ENCODE measurements at places on chromosomes 6 and 20.

- DNase-seq = no peak
These were observed 182.7 kb upstream of the OLIG3 start for GRCh38 chr6:137676888-137677287.

DNA sequence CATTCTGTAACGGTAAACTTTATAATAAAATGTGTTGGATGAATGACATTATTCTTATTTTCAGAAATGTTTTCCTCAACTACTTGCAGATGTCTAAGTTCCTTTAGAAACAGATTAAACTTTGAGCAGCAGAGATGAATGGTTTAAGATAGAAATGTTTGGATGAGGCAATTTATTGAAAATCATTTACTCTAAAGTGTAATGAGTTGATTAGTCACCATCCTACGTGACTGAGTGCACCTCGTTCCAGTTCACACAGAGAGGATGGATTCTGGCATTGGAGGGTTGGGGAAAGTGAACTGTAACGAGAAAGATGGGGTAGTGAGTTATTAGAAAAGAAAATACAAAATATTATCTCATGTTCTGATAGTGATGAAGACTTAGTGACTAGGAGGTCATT, 28.7 kb downstream of the SMPDL3A start:
- DNase-seq = no peak

DNA sequence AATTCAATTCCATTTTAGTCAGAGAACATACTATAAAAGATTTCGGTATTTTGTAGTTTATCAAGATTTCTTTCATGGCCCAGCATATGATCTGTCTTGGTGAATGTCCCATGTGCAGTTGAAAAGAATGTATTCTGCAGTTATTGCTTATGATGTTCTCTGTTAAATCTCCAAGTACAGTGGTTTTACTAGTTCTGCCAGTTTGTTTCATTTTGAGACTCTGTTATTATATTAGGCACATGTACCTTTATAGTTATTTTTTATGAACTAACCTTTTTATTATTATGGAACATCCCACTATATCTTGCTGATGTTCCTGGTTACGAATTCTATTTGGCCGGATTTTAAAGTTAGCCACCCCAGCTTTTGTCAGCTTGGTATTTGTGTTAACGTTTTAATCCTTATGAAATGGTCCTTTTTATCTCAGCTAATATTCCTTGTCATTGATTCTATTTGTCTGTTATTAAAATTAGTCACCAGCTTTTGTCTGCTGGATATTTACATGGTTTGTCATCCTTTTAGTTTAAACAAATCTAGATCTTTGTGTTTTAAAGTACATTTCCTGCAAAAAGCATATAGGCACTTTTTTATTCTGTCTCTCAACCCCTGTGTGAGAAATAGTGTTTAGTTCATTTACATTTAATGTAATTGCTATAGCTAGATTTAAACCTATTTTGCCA, 48.9 kb downstream of the VTA1 start:
- no peak for DNase-seq

DNA sequence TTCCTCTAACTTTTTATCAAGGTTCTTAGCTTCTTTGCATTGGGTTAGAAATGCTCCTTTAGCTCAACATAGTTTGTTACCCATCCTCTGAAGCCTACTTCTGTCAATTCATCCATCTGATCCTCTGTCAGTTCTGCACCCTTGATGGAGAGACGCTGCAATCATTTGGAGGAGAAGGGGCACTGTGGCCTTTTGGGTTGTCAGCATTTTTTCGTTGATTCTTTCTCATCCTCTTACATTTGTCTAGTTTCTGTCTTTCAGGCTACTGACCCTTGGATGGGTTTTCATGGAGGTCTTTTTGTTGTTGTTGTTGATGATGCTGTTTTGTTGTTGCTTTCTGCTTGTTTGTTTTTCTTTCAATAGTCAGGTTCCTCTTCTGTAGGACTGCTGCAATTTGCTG, 26.3 kb upstream of the HMGN3 start:
- DNase-seq = no peak

GRCh38 chr20:33526769-33527168, 36.9 kb downstream of the CBFA2T2 start:
- no peak for DNase-seq

- DNase-seq = no peak
These were observed 136.9 kb downstream of the CD83 start for GRCh38 chr6:14254505-14254904.

- DNase-seq = no peak
These were observed 87.2 kb downstream of the DST start for GRCh38 chr6:56555438-56555872.

DNA sequence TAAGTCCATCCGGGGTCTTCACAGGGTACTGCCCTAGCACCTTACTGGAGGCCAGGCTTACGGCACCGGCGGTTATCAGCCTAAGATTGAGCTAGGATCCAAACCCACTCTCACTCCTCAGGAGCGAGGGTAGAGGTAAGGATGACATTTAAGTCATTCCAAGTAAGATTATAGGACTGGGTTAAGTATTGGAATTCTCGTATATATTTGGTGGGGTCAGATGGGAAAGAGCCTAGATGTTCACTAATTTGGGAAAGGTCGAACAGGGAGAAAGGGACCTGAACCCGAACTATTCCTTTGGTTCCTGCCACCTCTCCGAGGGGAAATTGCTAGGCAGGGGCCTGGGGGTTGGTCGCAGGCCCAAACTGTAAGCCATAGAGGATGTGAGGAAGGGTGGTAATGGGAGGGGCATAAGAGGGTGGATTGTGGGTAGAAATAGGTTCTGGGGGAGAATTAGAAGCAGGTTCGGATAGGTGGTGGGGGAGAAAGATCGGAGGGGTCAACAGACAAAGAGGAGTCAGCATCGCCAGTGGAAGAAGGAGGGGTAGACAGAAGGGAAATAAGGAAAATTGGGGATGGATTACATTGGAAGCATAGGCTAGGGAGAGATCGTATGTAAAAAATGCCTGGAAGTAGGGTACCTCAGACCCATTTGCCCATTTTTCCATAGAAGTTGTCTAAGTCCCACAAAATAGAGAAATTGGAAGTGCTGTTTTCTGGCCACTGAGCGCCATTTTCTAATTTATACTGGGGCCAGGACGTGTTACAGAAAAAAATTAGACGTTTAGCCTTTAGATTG, 747.1 kb upstream of the ADGRB3 start:
- no peak for DNase-seq

Measured in stimulated activated CD8-positive, alpha-beta memory T cell treated with anti-CD3 and anti-CD28 coated beads, Interleukin-12 subunit alpha, Interleukin-12 subunit beta, amount 100 ng/mL, for 4 hours (primary cell).